Smooth muscle cell of the pulmonary artery (primary cell): ENCODE measurements at places on chromosomes 4 and X. TPM values are rescaled to one million over a fixed set of nuclear protein-coding genes. Genes with fewer than 3 reads are reported as not detected.

Gene MAGEC3
- not detected in 2 replicates for total RNA-seq

Gene SLIT2
- 15.1 and 27.6 TPM in 2 replicates for total RNA-seq

Gene MEPE
- not detected in 2 replicates for total RNA-seq

Gene USP53
- 52.8 and 59.0 TPM in 2 replicates for total RNA-seq

Gene PRR27
- total RNA-seq: not detected in 2 replicates

Gene MGARP
- total RNA-seq: 24.0 and 43.3 TPM in 2 replicates

Gene SOWAHB
- total RNA-seq: 0.03 TPM in 1 of 2 replicates, not detected in the other

Gene CLGN
- 0.07 and 4.3 TPM in 2 replicates for total RNA-seq

Gene MAGED4
- 53.2 and 60.0 TPM in 2 replicates for total RNA-seq

Gene PPP4R3C
- total RNA-seq: not detected in 2 replicates

Gene ADH7
- total RNA-seq: not detected in 2 replicates

Gene MAGEA4
- not detected in 2 replicates for total RNA-seq

Gene SETD7
- 89.5 and 121 TPM in 2 replicates for total RNA-seq

Gene SPANXN3
- total RNA-seq: not detected in 2 replicates

Gene MAGEB10
- not detected in 2 replicates for total RNA-seq

Gene FAM9C
- 0.07 TPM in 1 of 2 replicates, not detected in the other for total RNA-seq

Gene MAGEA12
- total RNA-seq: not detected in 2 replicates

Gene MTHFD2L
- total RNA-seq: 12.7 and 21.2 TPM in 2 replicates

Gene CFAP99
- total RNA-seq: 0.13 TPM in 1 of 2 replicates, not detected in the other

Gene FATE1
- not detected in 2 replicates for total RNA-seq

Gene STS
- 7.3 and 10.7 TPM in 2 replicates for total RNA-seq

Gene STK32B
- 0.69 and 3.2 TPM in 2 replicates for total RNA-seq

Gene GLRB
- total RNA-seq: 16.7 and 20.5 TPM in 2 replicates

Gene TRO
- total RNA-seq: 16.4 and 23.9 TPM in 2 replicates

Gene APLN
- 10.8 and 15.6 TPM in 2 replicates for total RNA-seq

Gene SFRP2
- 0.13 TPM in 2 replicates for total RNA-seq

Gene HERC6
- total RNA-seq: 8.1 and 8.7 TPM in 2 replicates

Gene RNF175
- total RNA-seq: not detected in 2 replicates

Gene SSX2B
- not detected in 2 replicates for total RNA-seq

Gene GSX2
- not detected in 2 replicates for total RNA-seq

Gene ATP10D
- total RNA-seq: 46.6 and 84.5 TPM in 2 replicates

Gene RIPPLY1
- not detected in 2 replicates for total RNA-seq

Gene RBM46
- total RNA-seq: under 0.01 TPM in 1 of 2 replicates, not detected in the other

Gene RBMXL3
- not detected in 2 replicates for total RNA-seq

Gene LNX1
- total RNA-seq: 9.1 and 15.1 TPM in 2 replicates

Gene RTL9
- 0.13 and 0.30 TPM in 2 replicates for total RNA-seq

Gene CTBP1
- total RNA-seq: 243 and 255 TPM in 2 replicates

Gene HSFX3
- not detected in 2 replicates for total RNA-seq

Gene SRPX
- total RNA-seq: 244 and 500 TPM in 2 replicates
